ENCODE measurements at places on chromosomes 4 and X.

DNA sequence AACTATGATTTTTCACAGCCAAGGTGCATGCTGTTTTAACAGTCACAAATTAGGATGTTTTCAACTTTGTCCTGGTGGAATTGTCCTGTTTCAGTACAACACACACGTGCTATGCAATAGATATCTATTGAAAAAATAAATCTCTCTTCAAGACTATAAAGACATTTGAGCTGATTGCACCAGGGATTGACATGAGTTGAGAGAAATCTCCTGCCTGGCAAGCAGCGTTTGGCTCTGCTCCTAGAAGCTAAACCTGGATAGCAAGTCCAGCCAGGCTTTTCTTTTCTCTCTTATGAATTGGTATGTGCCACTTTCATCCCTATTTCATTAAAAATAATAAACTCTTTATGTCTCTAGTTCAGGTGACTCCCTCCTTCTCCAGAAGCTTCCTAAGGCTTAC is 16.6 kb upstream of the NPNT start:
- no peak for DNase-seq

DNA sequence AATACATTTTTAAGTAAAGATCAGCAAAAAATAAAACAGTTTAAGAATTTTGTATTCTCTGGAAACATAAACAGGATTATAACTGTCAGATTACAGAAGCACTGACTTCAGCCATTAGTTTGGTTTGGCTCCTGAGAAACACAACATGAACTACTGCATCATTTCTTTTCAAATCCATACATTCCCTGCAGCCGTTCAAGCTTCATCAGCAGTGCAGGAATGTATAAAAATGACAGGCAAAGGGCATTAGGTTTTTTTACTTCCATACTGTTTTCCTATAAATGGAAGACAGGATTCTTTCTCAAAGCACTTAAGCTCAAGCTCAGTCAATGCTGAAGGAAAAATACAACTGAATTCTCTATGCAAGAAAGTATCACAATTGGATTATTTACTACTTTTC is 4.2 kb upstream of the MAB21L2 start:
- no peak for DNase-seq

DNA sequence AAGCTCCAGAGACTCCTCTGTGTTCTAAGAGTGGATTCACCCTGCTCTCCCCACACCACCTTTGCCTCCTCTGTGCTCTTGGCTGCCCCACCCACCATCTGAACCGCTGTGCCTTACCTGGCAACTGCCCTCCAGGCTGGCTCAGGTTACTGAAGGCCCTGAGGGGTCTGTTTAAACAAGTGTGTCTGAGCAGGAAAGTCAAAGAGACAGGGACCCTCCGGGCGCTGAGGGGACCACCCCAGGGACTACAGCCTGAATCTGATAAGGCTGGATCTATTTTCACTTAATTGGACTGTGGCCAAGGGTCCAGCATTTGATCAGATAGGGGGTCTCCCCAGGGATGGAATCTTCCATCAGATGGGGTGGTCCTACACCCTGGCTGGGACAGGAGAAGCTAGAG is 10.4 kb upstream of the MSX1 start:
- no peak for DNase-seq

GRCh38 chr4:25180524-25181131 is 20.4 kb upstream of the SEPSECS start:
- peak; percentile 86 for DNase-seq
